ENCODE measurements at places on chromosomes 13 and 19. TPM values are rescaled to one million over a fixed set of nuclear protein-coding genes. Genes with fewer than 3 reads are reported as not detected.

DNA sequence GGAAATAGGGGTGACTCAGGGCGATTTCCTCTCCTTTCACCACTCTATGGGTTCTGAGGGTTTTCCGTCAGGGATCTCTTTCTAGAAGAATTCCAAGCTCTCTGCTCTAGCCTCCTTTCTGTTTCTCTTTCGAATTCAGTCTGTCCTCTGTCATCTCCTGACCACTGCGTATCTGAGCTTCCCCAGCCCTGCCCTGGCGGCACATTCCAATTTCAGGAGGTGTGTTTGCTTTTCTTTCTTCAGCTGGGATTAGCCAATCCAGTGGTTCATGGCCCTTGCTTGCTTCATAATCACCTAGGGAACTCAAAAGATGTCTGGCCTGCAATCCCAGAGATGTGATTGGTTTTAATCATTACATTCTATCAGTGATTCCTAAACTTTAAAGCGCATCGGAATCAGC is 9.4 kb downstream of the IFNL2 start:
- no peaks in the 10 kb centered on the region for H3K36me3 ChIP-seq
- H3K4me1 ChIP-seq: no peaks in the 10 kb centered on the region
- no peak overlapping the region for H3K27ac ChIP-seq
- no peak for DNase-seq
- no peak overlapping the region for H3K4me3 ChIP-seq

The ZNF235 gene
- total RNA-seq: 6.9 TPM

GRCh38 chr13:36918246-36919131 is 1.5 kb downstream of the SMAD9 start:
- peak overlapping the region; percentile 76 for H3K27ac ChIP-seq
- peak overlapping the region; percentile 91 for H3K4me3 ChIP-seq
- no peaks in the 10 kb centered on the region for H3K36me3 ChIP-seq
- DNase-seq: no peak
- no peaks in the 10 kb centered on the region for H3K27me3 ChIP-seq
- peaks cover 8% of the 10 kb centered on the region for H3K4me1 ChIP-seq

The ZGLP1 gene
- total RNA-seq: 5.3 TPM

The ANO8 gene
- total RNA-seq: 9.5 TPM

GRCh38 chr19:54147676-54148075 is 10.1 kb downstream of the CNOT3 start:
- peaks cover 92% of the 10 kb centered on the region for H3K36me3 ChIP-seq
- no peaks in the 10 kb centered on the region for H3K27me3 ChIP-seq
- DNase-seq: no peak
- no peak overlapping the region for H3K27ac ChIP-seq
- H3K4me1 ChIP-seq: no peaks in the 10 kb centered on the region

DNA sequence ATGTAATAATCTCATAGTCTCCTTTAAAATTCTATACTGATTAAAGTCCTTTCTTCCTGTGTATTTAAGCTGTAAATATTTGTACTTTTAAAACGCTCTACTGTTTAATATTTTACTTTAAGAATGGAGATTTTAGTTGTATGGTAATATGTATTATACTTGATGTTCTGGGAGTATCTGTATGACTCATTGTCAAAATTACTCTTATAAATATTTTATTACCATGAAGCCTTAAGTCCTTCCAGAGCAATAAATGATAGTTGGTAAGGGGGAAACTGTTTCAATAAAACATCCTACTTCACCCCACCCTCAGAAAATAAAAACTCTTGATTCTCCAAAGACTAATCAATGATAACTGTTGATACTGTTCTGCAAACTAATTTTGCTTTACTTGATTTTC is 6.4 kb downstream of the PCDH9 start:
- H3K27ac ChIP-seq: no peak overlapping the region
- H3K4me1 ChIP-seq: peaks cover 12% of the 10 kb centered on the region
- no peaks in the 10 kb centered on the region for H3K27me3 ChIP-seq
- no peaks in the 10 kb centered on the region for H3K36me3 ChIP-seq
- DNase-seq: no peak

DNA sequence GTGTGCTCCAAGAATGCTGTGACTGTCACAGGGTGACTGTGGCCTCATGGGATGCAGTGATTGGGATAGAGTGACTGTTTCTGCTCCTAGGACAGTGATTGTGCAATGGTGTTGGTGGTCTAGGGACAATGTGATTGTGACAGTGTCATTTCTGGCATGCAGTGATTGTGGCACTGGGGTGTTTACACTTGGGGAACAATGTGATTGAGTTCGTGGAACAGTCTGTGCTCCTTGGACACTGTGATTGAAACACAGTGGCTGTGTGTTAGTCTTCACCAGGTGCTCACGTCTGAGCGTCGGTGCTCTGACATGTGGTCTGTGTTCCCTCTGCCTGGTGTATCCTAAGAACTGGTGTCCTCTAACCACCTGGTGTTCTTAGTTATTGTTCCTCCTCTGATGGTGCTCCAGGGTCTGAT is 1.7 kb downstream of the PDE4A start:
- H3K4me1 ChIP-seq: peaks cover 9% of the 10 kb centered on the region
- no peak overlapping the region for H3K4me3 ChIP-seq
- H3K27me3 ChIP-seq: peaks cover 17% of the 10 kb centered on the region
- no peak for DNase-seq

The SIGLEC10 gene
- total RNA-seq: 13.3 TPM

The PPP6R1 gene
- 46.7 TPM for total RNA-seq

GRCh38 chr19:35217649-35217990 is 10.9 kb downstream of the FAM187B start:
- no peaks in the 10 kb centered on the region for H3K36me3 ChIP-seq
- no peak overlapping the region for H3K4me3 ChIP-seq
- H3K4me1 ChIP-seq: peaks cover 8% of the 10 kb centered on the region
- H3K27ac ChIP-seq: no peak overlapping the region

The SERP2 gene
- total RNA-seq: 3.9 TPM

GRCh38 chr19:10292789-10293636 is 3.3 kb downstream of the ICAM5 start:
- no peaks in the 10 kb centered on the region for H3K36me3 ChIP-seq
- no peak for DNase-seq
- H3K4me1 ChIP-seq: peaks cover 39% of the 10 kb centered on the region
- peak overlapping the region; percentile 74 for H3K4me3 ChIP-seq
- peaks cover 36% of the 10 kb centered on the region for H3K27me3 ChIP-seq
- H3K27ac ChIP-seq: peak overlapping the region; percentile 28

GRCh38 chr19:8699908-8700307 is 1.3 kb upstream of the ACTL9 start:
- no peak overlapping the region for H3K27ac ChIP-seq
- no peaks in the 10 kb centered on the region for H3K36me3 ChIP-seq
- H3K27me3 ChIP-seq: no peaks in the 10 kb centered on the region

DNA sequence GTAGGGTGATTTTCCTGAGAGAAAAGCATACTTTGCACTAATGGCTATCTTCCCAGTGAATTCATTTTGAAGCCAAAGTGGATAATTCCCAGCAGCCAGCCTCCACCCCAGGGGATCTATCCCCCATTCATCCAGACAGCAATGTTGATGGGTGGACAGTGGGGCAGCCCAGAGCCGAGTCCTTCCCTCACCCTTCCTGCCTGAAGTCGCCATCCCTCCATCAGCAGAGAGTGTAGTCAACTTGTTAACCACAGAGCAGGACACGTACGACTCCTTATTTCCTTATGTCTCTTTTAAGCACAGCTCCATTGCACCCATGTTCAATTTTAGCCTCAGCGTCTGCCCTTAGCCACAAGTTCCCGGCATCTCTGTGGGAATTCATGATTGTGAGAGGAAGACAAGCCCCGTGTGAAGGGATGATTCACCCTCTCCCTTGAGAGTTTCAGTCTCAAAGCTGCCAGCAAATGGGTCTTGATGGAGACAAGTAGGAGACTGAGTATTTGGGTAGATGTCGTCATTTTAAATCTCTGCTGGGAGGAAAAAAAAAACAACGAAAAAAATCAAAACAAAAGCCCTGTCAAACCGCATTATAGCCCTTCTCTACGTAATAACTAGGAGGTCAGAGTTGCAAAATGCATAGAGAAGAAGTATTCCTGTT is 58.3 kb upstream of the MEDAG start:
- peak overlapping the region; percentile 34 for H3K4me3 ChIP-seq
- peak; percentile 54 for DNase-seq
- no peaks in the 10 kb centered on the region for H3K36me3 ChIP-seq
- H3K4me1 ChIP-seq: peaks cover 8% of the 10 kb centered on the region
- peak overlapping the region; percentile 73 for H3K27ac ChIP-seq
- H3K27me3 ChIP-seq: no peaks in the 10 kb centered on the region

DNA sequence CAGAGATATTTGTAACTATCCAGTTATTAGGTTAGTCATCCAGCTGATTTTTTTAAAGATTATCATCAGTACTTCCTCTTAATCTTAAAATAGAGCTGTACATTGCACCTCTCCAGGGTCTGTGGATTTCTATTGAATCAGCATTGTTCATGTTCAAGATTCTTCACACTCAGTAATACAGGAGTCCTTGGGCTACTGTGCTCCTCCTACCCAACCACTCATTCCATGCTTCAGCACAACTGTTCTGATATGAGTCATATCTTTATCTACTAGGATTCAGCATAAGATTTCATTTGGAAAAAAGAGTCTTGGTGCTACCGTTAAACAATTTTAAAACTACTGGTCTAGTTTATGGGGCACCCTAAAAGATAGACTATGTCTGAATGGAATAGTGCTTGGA is 357.8 kb downstream of the DCT start:
- H3K4me3 ChIP-seq: no peak overlapping the region
- H3K36me3 ChIP-seq: no peaks in the 10 kb centered on the region
- H3K4me1 ChIP-seq: no peaks in the 10 kb centered on the region
- no peak overlapping the region for H3K27ac ChIP-seq

GRCh38 chr13:40452038-40452666 is 214.3 kb downstream of the FOXO1 start:
- peaks cover 15% of the 10 kb centered on the region for H3K4me1 ChIP-seq
- H3K4me3 ChIP-seq: no peak overlapping the region
- H3K27ac ChIP-seq: peak overlapping the region; percentile 60
- H3K27me3 ChIP-seq: no peaks in the 10 kb centered on the region

GRCh38 chr19:7401694-7402093 is 53.0 kb downstream of the ARHGEF18 start:
- no peak for DNase-seq
- peaks cover 8% of the 10 kb centered on the region for H3K36me3 ChIP-seq
- no peaks in the 10 kb centered on the region for H3K27me3 ChIP-seq

DNA sequence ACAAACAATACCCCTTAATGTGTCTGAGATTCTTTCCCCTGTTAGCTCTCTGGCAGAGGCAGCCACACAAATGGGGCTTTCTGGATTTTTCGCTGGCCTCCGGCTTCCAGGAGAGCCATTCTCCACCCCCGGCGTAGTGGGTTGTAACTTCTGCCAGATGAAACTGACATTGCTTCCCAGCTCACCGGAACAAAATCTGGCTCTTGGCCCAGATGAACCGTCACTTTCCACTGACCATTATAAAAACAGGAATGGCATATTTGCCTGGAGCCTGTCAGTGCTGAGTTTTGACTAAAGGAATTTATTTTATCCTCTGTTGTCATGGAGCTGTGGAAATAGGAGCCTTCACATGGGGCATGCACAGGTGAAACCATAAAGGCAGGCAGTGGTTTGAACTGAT is 120.6 kb upstream of the GPR12 start:
- H3K36me3 ChIP-seq: no peaks in the 10 kb centered on the region
- no peaks in the 10 kb centered on the region for H3K4me1 ChIP-seq
- DNase-seq: no peak
- H3K4me3 ChIP-seq: no peak overlapping the region
- no peak overlapping the region for H3K27ac ChIP-seq
- H3K27me3 ChIP-seq: no peaks in the 10 kb centered on the region

GRCh38 chr19:38095411-38096308 is 128.4 kb downstream of the DPF1 start:
- H3K27ac ChIP-seq: no peak overlapping the region
- no peaks in the 10 kb centered on the region for H3K27me3 ChIP-seq
- H3K4me1 ChIP-seq: no peaks in the 10 kb centered on the region
- peak; percentile 16 for DNase-seq

DNA sequence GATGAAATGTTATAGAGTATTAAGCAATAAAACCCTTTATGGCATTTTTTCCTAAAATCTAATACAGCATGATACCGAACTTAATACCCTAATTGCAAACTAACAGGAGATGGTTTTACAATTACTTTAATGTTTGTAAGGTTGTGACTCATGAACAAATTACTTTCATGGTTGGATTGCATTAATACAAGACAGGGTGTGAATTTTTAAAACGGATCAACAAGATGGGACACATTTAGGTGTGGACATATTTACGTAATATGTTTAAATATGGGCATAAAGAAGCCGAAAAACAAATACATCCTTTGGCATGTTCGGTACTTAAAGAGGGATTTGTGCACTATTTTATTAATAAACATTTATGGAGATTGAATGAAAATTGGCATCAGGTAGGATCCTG is 168.3 kb upstream of the SPRY2 start:
- no peaks in the 10 kb centered on the region for H3K4me1 ChIP-seq
- no peak overlapping the region for H3K27ac ChIP-seq
- no peak overlapping the region for H3K4me3 ChIP-seq

The C13orf42 gene
- total RNA-seq: not detected

Data from thoracic aorta (tissue), 2 donors.